ENCODE measurements at places on chromosomes 11 and 22. TPM values are rescaled to one million over a fixed set of nuclear protein-coding genes. Genes with fewer than 3 reads are reported as not detected.

The PHOX2A gene
- not detected for total RNA-seq

The C11orf52 gene
- 0.88 TPM for total RNA-seq

The GDPD4 gene
- total RNA-seq, result not detected

The USH1C gene
- 3.1 TPM for total RNA-seq

The CCDC116 gene
- total RNA-seq, result 0.28 TPM

The ESAM gene
- 9.5 TPM for total RNA-seq

The OR56A1 gene
- 0.10 TPM for total RNA-seq

The INS gene
- total RNA-seq, result not detected

The MED15 gene
- total RNA-seq, result 20.4 TPM

The MRGPRE gene
- 6.6 TPM for total RNA-seq

The GALNT18 gene
- total RNA-seq, result 20.1 TPM

The PLEKHB1 gene
- total RNA-seq, result 52.4 TPM

The PDGFB gene
- total RNA-seq, result 9.8 TPM
